ENCODE measurements at places on chromosomes 7 and 10.
A peak's percentile ranks its signal among the peaks of the same experiment; 100 is the strongest.

- no peak for DNase-seq
Observed at GRCh38 chr10:87750001-87750671, 67.9 kb downstream of the ATAD1 start.

DNA sequence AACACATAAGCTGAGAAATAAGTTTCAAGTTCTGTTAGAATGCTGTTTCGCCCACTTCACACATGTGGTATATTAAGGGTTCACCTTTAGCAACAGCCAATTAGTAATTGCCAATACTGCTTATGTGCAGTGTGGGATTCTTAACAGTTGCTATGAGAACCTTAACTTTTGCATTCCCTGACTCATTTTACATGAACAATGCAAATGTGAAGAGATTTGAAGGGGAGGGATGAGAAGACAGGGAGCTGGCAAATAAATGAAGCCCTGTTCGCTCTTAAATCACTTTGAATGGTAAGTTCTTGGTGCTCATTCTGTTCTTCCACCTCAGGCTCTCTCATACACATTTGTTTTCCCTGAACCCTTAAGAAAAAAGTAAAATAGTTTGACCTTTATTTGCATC, 82.3 kb downstream of the LRRC4 start:
- no peak for DNase-seq

- no peak for DNase-seq
Observed at GRCh38 chr10:43734716-43735115, 86.0 kb upstream of the ZNF32 start.

DNA sequence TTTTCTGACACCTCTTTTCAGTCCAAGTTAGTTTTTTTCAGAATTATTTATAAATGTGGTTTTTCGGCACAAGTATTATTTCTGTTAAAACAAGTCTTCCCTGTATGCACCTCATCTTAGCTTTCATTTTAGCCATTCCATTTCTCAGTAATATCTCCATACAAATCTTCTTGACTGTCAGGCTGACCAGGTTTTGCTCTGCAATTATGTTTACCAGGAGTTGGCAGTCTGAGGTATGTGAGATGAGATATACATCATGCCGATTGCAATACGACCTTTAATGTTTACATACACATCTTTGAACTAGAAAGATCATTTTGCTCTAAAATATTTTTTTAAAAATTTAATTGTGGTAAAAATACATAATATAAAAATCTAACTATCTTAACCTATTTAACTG, 209.8 kb downstream of the GPR158 start:
- DNase-seq = no peak

DNA sequence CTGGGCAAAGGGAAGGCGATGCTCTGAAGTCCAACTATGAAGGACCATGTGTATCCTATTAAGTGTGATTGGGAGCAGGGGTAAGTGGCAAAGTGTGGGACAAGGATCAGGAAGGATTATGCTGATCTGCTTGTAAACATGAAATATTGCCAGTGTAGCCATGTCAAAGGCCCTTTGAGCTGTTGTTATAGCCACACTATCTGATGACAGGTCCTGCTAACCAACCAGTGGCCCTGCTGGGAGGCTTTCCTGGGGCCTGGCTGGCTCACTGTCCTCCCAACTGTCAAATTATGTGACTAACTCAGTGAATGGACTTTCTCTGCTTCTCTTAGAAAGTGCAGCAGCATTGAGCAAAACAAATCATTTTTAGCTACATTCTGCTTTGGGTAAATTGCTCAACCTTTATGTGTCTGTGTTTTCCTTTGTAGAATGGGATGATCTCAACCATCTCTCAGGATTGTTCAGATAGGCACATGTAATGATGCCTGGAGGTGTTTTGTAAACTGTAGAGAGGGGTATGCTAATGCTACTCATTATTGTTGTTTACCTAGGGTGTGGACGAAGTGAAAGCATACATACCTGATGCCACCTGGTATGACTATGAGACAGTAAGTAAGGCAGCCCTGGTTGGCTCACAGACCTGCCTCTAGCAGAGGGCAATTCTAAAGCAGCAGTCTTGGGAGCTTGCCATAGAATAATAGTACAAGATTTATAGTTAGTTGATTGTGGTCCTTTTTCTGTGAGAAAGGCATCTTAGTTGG, 47.4 kb downstream of the MGAM2 start:
- no peak for DNase-seq

DNA sequence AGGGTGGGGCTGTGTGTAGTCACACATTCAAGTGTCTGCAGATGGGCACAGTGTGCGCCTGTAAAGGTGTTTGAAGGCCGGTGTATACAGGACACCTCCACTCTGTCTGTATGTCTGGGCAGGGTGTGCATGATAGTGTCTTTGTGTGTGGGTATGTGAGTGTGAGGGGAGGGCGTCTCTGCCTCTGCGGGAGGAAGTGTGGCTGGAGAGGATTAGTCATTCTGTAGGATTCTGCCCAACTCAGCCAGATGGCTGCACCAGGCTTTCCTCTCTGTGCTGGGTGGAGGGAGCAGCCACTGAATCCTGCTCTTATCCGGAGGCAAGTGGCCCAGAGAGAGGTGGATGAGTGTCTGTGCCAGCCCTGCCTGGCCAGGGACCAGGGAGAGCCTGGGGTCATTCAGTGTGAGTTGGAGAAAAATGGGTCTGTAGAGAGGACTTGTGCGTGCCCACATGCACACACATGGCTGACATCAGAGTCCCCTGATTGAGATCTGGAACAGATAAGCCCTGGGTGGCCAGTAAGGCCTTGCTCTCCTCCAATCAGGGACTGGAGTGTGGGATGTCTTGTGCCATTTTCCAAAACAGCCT, 1.7 kb downstream of the SFXN3 start:
- peak; percentile 93 for DNase-seq

DNA sequence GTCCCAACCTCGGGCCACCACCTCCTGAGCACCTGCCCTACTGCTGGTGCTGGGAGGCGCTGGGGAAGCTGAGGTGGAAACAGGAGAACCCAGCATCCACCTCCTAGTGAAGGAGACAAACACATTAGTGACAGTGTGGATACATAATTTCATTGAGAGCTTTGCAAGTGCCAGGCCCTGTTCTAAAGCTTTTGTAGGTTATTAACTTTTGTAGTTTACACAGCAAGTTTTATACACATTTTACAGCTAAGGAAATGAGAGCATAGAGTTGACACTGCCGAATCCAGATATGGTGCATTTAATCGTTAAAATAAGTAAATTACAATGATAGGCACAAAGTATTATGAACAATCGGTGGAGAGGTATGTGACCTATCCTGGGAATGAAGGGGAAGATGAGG, 466.1 kb upstream of the C7orf33 start:
- no peak for DNase-seq

DNA sequence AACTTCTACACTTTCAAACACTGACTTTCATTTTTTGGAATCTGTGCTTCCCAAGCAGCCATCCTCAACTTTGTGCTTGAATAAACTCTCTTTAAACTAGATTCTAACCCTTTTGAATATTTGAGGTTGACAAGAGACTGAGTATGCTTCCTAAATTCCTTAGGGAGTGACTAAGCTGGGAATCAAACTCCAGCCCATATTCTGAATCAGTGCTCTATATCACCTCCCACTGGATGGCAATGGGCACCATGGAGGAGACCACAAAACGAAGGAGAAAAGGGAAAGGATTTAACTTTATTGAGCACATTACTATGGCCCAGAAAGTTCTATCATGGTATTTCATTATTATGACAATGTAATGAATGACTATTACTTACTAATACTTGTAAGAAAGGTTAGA, 17.2 kb upstream of the SLC26A4 start:
- peak; percentile 66 for DNase-seq

DNA sequence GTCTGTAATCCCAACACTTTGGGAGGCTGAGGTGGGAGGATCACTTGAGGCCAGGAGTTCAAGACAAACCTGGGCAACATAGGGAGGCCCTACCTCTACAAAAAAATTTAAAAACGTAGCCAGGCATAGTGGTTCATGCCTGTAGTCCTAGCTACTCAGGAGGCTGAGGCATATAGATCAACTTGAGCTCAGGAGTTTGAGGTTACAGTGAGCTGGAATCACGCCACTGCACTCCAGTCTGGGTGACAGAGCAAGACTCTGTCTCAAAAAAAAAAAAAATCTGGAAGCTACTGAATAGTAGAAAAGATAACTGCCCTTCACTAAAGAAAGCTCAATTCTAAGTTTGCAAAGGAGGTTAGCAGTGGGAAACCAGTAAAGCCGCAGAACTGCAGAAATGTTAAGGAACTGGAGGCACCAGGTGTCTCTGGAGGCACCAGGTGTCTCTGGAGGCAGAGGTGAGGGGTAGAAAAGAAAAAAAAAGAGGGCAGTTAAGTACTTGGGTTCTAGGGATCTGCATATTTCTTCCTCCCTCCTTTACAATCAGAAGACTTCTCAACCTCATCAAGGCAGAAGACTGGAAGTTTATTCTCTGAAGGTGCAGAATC, 56.5 kb downstream of the RNLS start:
- DNase-seq = no peak

GRCh38 chr7:80218723-80219122, 84.1 kb downstream of the GNAI1 start:
- DNase-seq = peak; percentile 68

DNA sequence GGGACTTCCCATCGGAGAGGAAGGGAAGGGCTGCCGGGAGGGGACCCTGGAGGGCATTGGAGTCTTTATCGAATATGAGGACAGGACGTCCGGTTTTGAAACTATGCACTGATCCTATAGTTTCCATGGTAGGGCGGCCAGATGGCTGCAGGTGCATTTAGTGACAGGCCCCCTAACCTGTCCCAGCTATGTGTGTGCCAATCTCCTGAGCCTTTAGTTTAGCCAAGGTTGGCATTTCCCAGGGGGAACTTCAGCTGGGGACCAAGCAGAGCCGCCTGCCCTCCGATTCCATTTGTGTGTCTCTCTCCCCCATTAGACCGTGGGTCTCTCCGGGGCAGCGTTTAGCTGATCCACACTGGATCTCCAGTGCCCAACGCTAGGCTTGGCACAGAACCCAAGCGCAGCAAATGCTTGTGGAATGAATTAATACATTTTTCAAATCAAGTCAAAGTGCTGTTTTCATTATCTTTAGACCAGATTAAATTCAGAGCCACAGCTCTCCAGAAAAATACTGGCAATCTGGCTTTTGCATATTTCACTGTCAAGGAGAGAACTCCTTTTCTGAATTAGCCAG, 19.9 kb downstream of the TMEM270 start:
- DNase-seq = no peak

GRCh38 chr10:111146025-111146640, 69.3 kb downstream of the ADRA2A start:
- DNase-seq = no peak

DNA sequence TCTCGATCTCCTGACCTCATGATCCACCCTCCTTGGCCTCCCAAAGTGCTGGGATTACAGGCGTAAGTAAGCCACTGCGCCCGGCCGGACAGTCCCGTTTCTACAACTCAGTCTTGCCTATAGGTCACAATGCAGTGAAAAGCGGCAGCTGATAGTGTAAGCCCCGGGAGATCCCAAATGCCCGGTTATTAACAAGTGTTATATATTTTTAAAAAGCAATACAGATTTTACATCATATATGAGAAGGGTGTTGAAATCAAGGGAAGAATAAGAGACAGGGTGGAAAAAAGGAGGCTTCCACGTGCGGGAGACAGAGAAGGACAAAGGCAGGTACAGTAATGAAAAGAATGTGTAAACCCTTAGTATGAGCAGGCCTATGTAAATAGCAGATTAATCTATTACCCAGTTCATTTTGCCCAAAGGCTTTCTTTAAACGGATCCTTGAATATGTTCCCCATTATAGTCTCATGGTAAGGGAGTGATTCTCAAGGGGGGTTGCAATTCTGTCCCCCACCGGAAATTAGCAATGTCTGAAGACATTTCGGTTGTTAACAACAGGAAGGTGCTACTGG, 170.8 kb downstream of the PDE1C start:
- DNase-seq = no peak

DNA sequence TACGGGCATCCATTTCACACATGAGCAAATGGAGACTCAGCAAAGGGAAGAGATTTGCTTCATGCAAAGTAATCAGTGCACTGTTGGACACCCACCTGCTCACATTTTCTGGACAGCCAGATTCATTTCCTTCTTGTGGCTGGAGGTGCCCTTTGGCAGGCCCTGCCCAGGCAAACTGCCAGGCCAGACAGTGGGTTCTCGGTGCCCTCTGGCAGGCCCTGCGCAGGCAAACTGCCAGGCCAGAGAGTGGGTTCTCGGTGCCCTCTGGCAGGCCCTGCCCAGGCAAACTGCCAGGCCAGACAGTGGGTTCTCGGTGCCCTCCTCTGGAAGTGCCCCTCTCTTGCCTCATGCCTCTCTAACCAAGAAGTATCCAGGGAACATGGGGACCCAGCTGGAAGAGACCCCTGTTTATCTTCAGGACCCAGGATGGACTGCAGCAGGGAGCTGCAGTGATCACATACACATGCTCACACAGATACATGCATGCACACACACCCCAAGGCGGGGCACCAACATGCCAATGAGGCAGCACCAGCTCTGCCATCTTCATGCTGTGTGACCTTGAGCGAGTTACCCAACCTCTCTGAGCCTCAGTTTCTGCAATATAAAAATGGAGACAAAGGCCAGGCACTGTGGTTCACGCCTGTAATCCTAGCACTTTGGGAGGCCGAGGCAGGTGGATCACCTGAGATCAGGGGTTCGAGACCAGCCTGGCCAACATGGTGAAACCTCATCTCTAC, 67.1 kb downstream of the OAT start:
- DNase-seq = no peak

DNA sequence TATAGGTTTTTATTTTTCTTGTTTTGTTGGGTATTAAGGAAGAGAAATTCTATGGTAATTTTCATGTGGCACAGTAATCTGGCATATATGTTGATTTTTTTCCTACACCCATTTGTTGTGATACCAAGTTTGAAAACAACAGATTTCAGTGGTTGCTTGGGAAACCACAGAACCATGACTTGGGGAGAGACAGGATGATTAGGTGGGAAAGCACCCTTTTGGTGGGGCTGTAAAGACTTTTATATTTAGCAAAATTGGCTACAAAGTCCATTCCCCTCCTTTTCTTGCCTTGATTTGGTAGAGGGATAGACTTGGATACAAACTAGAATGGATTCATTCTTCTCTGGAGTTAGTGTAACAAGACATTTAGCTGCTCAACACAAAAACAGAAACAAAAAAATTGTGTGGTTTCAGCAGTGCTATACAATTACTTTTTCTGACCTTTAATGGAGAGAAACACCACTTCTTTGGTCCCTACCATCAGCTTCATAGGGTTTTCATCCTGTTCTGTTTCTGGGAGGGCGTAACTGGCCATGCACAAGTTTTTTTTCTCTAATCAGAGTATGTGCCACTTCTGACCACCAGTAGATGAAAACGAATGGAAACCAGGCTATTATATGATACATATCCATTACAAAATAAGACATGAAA, 52.7 kb downstream of the FIGNL1 start:
- no peak for DNase-seq

Data from ACHN (cell line).